ENCODE measurements at places on chromosomes 7 and 10.

- DNase-seq = no peak
Measured at GRCh38 chr7:129845972-129846327, 106.8 kb downstream of the UBE2H start.

GRCh38 chr7:4050126-4050660 is 631.9 kb upstream of the FOXK1 start:
- no peak for DNase-seq

- DNase-seq = no peak
Measured at GRCh38 chr10:78623578-78624215, 445.1 kb upstream of the ZMIZ1 start.

DNA sequence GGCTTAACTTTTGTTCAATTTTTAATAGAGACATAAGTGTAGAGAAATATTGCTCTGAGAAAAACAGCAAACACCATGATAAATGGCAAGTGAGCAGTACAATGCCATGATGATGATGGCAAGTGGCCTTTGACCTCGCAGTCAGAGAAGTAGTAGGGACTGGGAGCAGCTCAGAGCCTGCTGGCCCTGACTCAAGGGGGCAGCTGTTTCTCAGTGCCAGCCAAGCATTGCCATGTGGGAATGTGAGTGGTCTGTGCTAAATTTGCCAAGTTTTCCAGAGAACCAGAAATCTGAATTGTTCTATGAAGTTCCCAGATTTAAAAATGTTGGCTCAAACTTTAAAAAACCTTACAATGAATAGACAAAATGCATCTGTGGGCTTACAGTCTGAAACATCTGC is 187.9 kb downstream of the BICC1 start:
- DNase-seq = no peak

GRCh38 chr7:2213551-2214215 is 19.1 kb downstream of the MAD1L1 start:
- peak; percentile 21 for DNase-seq

- DNase-seq = no peak
Measured at GRCh38 chr7:37467002-37467401, 18.3 kb upstream of the ELMO1 start.

GRCh38 chr10:75037171-75038153 is 74.0 kb upstream of the SAMD8 start:
- DNase-seq = no peak

DNA sequence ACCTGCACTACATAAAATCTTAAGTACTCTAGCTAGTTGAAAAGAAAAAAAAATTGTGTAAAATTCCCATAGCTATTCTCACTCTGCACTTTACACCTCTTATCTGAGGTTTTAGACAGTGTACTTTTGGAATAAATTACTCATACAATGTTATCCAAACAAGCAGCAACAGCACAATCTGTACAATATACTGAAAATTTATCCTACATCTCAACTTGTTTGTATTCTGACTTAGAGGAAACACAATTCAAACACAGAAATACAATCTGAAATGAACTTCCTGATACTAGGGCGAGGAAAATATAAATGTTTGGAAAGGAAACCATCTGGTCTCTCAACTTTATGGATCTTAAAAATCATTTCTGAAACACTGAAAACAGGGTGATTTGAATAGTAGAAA is 381.7 kb downstream of the THSD7A start:
- no peak for DNase-seq

- DNase-seq = no peak
Measured at GRCh38 chr10:77226853-77227565, 410.6 kb downstream of the KCNMA1 start.

DNA sequence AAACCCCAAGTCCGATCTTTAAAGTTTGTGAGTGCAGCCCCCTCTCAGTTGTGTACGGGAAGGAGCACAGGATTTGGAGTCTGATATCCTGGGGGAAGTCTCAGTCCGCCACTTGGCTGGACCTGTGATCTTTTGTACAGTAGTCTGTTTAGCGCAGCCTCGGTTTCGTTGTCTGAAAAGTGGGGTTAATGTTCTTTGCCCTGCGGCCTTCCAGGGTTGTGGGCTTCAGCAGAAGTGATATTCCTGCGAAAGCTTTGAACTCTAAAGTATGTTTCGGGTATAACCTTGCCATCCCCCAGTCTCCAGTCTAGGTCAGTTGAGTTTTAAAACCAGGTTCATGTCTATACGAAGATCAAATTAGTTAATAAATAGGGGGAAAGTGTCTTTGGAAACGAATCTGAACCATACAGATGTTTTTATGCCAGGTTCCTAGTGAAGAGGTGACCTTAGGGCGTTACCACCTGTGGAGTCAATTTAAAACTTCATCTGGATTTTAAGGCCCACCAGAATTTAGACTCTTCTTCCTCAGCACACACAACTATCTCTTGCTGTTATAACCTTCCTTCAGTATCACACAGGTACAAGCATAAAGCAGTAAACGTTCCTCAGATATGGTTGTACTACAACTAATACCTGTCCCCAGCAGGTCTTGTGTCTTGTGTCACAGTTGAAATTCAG is 904 bp downstream of the R3HCC1L start:
- DNase-seq = no peak

DNA sequence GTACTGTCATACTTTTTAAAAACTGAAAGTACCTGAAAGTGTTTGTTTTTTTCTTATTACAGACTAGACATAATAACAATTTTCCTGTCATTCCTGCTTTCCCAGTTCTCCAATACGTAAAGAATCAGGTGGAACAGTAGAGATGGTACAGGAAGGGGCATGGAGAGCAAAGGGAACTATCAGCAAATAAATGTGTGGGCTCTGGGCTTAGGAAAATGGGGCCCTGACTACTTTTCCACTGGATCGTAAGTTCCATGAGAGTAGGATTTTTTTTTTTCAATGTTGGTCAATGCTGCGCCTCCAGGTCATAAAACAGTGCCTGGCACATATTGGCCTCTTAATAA is 15.2 kb upstream of the FAS start:
- DNase-seq = no peak

- DNase-seq = no peak
Measured at GRCh38 chr7:99407872-99408378, 472 bp downstream of the PDAP1 start.

Measured in lower lobe of right lung (tissue), 2 donors.